Diencephalon (tissue), 1 donor: ENCODE measurements at places on chromosomes 3 and 15. TPM values are rescaled to one million over a fixed set of nuclear protein-coding genes. Genes with fewer than 3 reads are reported as not detected.

Gene TGM5
- total RNA-seq: not detected

Gene GOLGA8M
- total RNA-seq: not detected

Gene SHF
- 32.5 TPM for total RNA-seq

Gene FAM174B
- 21.0 TPM for total RNA-seq

Gene CA12
- total RNA-seq: 13.8 TPM

Gene SCAANT1
- total RNA-seq: not detected

Gene SLC9A9
- 13.4 TPM for total RNA-seq

Gene POLR2M
- total RNA-seq: 399 TPM
